Aorta (tissue), 5 donors: ENCODE measurements at places on chromosomes 3 and 15. TPM values are rescaled to one million over a fixed set of nuclear protein-coding genes. Genes with fewer than 3 reads are reported as not detected.

- DNase-seq, result no peak
- no peak overlapping the region for H3K4me3 ChIP-seq
- peaks cover 7% of the 10 kb centered on the region for H3K36me3 ChIP-seq
- no peaks in the 10 kb centered on the region for H3K27me3 ChIP-seq
- no peak overlapping the region for H3K27ac ChIP-seq
Measured at GRCh38 chr15:68304589-68305337, 27.2 kb downstream of the FEM1B start.

SLC12A8 gene
- 1.4 TPM for total RNA-seq

GRCh38 chr3:42732829-42733459, 30.3 kb upstream of the HHATL start:
- DNase-seq, result no peak
- H3K4me1 ChIP-seq, result no peaks in the 10 kb centered on the region
- H3K27ac ChIP-seq, result no peak overlapping the region
- no peak overlapping the region for H3K4me3 ChIP-seq

GRCh38 chr3:108608750-108609149, 19.2 kb downstream of the DZIP3 start:
- no peak for DNase-seq
- H3K4me3 ChIP-seq, result no peak overlapping the region
- H3K4me1 ChIP-seq, result no peaks in the 10 kb centered on the region
- no peaks in the 10 kb centered on the region for H3K27me3 ChIP-seq

DNA sequence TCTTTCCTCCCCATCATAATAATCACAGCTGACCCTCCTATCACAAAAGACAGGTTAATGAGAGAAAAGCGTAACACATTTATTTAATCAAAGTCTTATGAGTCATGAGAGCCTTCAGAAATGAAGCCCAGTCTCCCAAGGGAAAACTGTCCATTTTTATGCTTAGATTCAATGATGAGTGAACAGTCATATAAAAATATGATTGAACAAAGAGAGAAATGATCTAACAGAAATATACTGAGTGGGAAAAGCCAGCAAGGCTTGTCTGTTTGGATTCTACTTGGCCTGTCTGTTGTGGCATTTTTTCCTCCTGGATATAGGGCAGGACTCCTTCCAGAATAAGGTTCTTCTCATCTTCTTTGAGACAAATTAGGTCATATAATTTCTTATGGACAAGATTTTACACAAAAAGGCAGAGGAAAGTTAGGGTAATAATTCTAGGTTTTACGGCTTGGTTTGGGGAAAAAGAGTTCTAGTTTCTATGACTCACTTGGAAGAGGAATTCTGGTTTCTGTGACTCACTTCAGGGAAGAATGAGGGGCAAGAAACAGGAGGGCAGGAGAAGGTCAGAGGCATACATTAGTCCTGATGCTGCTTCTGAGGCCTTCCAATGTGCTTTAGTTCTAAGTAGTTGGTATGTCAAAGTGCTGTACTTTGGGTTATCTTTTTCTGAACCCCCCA, 534.2 kb downstream of the ZIC1 start:
- H3K4me3 ChIP-seq, result no peak overlapping the region
- H3K36me3 ChIP-seq, result no peaks in the 10 kb centered on the region
- no peak for DNase-seq
- H3K27ac ChIP-seq, result no peak overlapping the region

SERPINI1 gene
- 13.5 TPM for total RNA-seq

RPL35A gene
- 637 TPM for total RNA-seq

BFSP2 gene
- total RNA-seq, result not detected

- DNase-seq, result no peak
- no peak overlapping the region for H3K4me3 ChIP-seq
- H3K36me3 ChIP-seq, result no peaks in the 10 kb centered on the region
- H3K27me3 ChIP-seq, result no peaks in the 10 kb centered on the region
Measured at GRCh38 chr3:152357587-152357986, 88.9 kb downstream of the MBNL1 start.

ZDHHC19 gene
- total RNA-seq, result 0.97 TPM

DNA sequence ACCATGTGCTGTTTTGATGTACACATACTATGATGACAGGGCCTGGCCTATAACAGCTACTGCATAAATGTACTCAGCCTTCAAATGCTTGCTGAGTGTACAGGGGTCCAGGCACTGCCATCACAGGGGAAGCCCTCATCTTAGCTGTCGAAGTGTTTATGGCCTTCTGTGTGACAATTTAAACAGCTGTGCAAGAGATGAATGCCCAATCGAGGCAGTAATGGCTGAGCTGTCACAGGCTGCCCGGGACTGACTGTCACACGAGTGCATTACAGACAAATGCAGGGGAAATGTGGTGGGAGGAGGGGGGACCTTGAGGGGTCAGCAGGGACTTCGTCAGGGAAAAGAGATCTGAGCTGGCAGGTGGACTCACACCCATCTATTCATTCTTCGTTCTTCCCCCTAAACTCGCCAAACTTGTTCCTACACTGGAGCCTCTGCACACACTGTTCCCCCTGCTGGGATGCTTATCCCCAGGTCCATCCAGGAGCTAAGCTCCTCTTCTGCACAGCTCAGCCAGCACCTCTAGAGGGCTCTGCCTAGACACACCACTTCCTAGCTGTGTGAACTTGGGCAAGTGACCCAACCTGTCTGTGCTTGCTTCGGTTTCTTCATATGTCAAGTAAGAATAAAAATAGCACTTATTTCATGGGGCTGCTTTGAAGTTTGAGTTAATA, 156.2 kb upstream of the IQSEC1 start:
- no peak for DNase-seq
- no peaks in the 10 kb centered on the region for H3K36me3 ChIP-seq
- H3K27ac ChIP-seq, result no peak overlapping the region
- no peaks in the 10 kb centered on the region for H3K27me3 ChIP-seq
- no peak overlapping the region for H3K4me3 ChIP-seq

TIMP4 gene
- 8.3 TPM for total RNA-seq

GCSAM gene
- 0.51 TPM for total RNA-seq

AGTR1 gene
- total RNA-seq, result 4.0 TPM

DNA sequence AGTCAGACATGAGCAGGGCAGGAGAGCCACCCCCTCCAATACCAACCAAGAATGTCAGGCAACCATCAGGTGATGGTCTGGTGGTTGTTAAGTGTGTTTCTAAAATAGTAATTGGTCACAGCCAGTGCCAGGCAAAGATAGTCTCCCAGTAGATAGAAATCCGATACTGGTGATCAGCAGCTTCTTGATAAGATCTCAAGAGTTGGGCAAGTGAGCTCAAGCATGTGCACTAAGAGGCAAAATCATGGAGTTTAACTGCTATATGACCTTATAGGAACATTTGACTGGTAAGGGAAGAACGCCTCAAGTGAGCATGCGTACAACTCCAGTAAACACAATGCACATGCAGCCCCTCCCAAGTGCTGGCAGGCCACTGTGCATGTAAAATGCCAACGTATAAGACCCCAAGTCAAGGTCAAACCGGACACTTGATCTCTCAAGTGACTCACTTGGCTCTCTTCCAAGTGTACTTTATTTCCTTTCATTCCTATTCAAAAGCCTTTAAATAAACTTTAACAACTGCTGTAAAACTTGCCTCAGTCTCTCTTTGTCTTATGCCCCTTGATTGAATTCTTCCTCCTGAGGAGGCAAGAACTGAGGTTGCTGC, 36.0 kb upstream of the CBLB start:
- H3K27ac ChIP-seq, result no peak overlapping the region
- no peaks in the 10 kb centered on the region for H3K36me3 ChIP-seq
- peaks cover 8% of the 10 kb centered on the region for H3K4me1 ChIP-seq
- DNase-seq, result no peak
- H3K27me3 ChIP-seq, result no peaks in the 10 kb centered on the region
- H3K4me3 ChIP-seq, result no peak overlapping the region

GRCh38 chr3:99482191-99482590, 156.2 kb upstream of the COL8A1 start:
- H3K27me3 ChIP-seq, result no peaks in the 10 kb centered on the region
- no peak for DNase-seq
- no peaks in the 10 kb centered on the region for H3K36me3 ChIP-seq

DNA sequence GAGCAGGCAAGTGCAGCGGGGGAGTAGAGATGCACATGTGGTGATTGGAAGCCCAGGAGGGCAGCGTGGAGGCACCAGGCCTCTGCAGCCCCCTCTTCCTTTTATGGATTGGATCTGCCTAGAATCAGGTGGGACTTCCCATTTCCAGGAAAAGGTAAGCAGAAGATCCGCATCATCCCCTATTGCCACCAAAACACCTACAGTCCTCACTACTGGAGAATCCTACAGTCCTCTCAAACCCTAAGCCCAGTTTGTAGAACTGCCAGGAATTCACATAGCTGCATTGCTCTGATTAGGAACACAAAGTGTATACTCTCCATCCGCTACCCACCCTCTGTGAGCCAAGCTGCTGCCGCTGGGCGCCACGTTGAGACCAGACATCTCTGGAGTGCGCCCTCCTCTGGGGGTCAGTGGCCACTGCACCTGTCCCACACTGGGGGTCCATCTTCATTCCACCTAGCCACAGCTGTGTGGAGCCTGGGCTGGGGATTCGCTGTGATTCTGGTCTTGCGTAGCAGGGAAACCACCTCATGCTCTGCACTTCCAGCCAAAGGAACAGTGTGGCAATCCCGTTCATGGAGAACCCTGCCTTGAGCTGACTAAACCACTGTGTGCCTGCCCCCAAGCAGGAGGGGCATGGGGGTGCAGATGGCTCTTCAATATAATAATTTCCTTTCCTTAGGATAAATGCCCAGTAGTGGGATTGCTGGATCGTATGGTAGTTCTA, 88.9 kb upstream of the PTX3 start:
- H3K27ac ChIP-seq, result no peak overlapping the region
- H3K27me3 ChIP-seq, result no peaks in the 10 kb centered on the region
- H3K36me3 ChIP-seq, result no peaks in the 10 kb centered on the region
- DNase-seq, result no peak

- H3K27me3 ChIP-seq, result no peaks in the 10 kb centered on the region
- H3K27ac ChIP-seq, result peak overlapping the region; percentile 9
- no peak for DNase-seq
- H3K4me1 ChIP-seq, result no peaks in the 10 kb centered on the region
- H3K36me3 ChIP-seq, result no peaks in the 10 kb centered on the region
Measured at GRCh38 chr3:39156421-39156820, 3.0 kb upstream of the CSRNP1 start.

- no peaks in the 10 kb centered on the region for H3K4me1 ChIP-seq
- H3K4me3 ChIP-seq, result peak overlapping the region; percentile 45
- DNase-seq, result peak; percentile 82
- H3K27me3 ChIP-seq, result no peaks in the 10 kb centered on the region
- no peak overlapping the region for H3K27ac ChIP-seq
- H3K36me3 ChIP-seq, result no peaks in the 10 kb centered on the region
Measured at GRCh38 chr3:158105710-158106253, 438 bp downstream of the SHOX2 start.

- H3K36me3 ChIP-seq, result no peaks in the 10 kb centered on the region
- no peaks in the 10 kb centered on the region for H3K4me1 ChIP-seq
Measured at GRCh38 chr3:190083635-190084034, 37.1 kb downstream of the P3H2 start.

TLR9 gene
- total RNA-seq, result 0.81 TPM

C2CD4B gene
- 3.3 TPM for total RNA-seq

GRCh38 chr15:100958326-100959065, 39.3 kb downstream of the LRRK1 start:
- no peak overlapping the region for H3K4me3 ChIP-seq
- no peaks in the 10 kb centered on the region for H3K4me1 ChIP-seq
- H3K27ac ChIP-seq, result no peak overlapping the region
- DNase-seq, result no peak
- no peaks in the 10 kb centered on the region for H3K36me3 ChIP-seq

GRCh38 chr3:168250415-168250861, 154.7 kb upstream of the GOLIM4 start:
- H3K36me3 ChIP-seq, result no peaks in the 10 kb centered on the region
- H3K27ac ChIP-seq, result no peak overlapping the region
- H3K4me1 ChIP-seq, result no peaks in the 10 kb centered on the region
- H3K4me3 ChIP-seq, result peak overlapping the region; percentile 70
- no peaks in the 10 kb centered on the region for H3K27me3 ChIP-seq
